Activated CD4-positive, alpha-beta T cell treated with anti-CD3 and anti-CD28 coated beads, Interleukin-2, amount 50 U/mL, for 4 hours (primary cell): ENCODE measurements at places on chromosomes 4 and X.

DNA sequence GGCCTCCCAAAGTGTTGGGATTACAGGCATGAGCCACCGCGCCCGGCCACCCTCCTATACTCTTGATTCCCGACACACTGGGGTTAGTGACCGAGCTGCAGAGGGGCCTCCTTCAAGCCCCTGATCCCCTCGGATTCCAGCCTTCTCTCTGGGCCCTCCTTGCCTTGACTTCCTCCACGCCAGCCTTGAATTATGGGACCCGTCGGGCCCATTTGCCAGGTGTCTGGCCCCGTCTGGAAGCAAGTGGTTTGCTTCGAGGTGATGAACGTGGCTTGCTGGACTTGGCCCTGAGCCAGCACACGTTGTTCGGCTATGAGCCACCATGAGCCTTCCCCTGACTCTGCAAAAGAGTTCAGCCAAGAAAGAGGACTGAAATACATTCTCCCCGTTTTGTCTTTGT lies 37.4 kb upstream of the GRPEL1 start:
- no peak for DNase-seq

- DNase-seq: no peak
These were observed 2211.9 kb upstream of the TENM3 start for GRCh38 chr4:180031330-180031729.

DNA sequence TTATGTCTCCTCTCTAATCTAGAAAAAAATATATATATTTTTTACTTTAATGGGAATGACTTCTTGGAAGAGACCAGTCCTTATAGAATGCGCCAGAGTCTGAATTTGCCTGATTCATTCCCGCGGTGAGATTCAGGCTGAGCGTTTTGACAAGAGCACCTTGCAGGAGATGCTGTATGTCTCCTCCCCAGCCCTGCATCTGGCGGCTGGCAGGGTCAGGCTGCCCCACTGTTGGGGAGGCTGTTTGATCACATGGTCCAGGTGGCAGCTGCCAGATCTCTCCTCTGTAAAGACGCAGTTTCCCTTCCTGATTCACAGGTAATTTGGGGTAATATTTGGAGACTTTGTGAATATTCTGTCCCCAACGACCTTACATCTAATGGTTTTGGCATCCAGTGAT lies 9.7 kb downstream of the PDZD4 start:
- no peak for DNase-seq

GRCh38 chrX:43405191-43405590 lies 250.9 kb upstream of the MAOA start:
- no peak for DNase-seq

GRCh38 chr4:53620956-53621355 lies 29.7 kb upstream of the LNX1 start:
- DNase-seq: no peak

DNA sequence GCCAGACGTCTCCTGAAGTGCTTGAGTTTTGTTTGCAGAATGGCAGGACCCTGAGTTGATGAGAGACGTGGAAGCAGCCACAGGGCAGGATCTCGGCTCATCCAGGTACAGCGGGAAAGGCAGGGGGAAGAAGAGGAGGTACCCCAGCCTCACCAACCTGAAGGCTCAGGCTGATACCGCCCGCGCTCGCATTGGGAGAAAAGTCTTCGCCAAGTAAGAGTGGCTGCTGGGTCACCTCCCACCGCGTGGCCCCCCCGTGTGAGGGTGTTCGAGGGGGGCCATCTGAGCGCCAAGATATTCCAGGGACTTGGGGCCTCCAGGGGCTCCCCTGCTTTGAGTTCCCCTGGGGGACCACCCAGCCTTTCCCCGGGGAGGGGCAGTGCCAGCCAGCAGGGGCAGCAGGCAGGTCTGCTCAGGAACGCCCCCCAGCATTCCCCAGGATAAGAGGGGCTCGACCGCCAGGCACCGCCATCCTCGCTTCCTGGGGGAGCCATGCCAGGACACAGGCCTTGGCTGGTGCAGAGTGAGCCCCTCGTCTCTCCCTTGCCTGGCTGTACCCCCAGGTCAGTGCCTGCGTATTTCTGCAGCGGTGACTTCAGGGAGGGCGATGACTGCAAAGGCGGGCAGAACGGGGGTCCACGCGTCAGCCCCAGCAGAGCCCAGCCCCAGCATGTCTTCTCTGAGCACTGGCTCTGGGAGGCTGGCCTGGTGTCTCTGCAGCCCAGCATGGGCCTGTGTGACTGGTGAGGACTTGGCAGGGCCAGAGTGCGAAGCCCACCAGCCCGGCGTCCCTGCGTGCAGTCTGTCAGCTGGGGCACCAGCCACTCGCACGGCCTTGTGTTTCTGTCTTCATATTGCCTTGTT lies 22.3 kb downstream of the NKX1-1 start:
- DNase-seq: no peak

DNA sequence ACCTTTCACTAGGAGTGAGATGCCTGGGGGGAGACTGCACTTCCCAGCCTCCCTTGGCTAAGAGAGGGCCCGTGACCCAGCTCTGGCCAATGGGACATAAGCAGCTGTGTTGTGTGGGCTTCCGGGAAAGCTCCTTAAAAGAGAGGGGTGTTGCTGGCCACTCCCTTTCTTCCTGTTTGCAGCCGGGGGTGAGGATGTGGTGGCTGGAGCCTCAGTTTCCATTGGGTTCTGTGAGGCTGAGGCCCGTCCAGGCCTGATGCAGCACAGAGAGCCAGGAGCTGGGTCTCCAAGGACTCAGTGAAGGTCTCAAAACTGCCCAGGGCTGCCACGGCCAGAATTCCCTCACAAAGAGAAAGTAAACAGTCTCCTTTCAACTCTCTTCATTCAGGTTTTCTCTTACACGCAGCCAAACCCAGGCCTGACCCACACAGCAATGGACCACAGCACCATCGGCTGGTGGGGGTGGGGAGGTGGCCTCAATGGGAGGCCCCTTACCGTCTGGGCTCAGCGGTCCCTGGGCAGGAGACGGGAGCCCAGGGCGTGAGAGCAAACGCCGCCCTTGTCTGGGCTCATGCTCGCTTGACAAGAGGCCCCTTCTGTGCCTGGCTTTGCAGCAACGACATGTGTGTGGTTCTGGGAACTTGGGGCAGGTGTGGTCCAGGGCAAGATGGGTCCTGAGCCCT lies 6.6 kb downstream of the NKX1-1 start:
- DNase-seq: no peak

- DNase-seq: no peak
These were observed 61.7 kb downstream of the TMA16 start for GRCh38 chr4:163556177-163556576.

DNA sequence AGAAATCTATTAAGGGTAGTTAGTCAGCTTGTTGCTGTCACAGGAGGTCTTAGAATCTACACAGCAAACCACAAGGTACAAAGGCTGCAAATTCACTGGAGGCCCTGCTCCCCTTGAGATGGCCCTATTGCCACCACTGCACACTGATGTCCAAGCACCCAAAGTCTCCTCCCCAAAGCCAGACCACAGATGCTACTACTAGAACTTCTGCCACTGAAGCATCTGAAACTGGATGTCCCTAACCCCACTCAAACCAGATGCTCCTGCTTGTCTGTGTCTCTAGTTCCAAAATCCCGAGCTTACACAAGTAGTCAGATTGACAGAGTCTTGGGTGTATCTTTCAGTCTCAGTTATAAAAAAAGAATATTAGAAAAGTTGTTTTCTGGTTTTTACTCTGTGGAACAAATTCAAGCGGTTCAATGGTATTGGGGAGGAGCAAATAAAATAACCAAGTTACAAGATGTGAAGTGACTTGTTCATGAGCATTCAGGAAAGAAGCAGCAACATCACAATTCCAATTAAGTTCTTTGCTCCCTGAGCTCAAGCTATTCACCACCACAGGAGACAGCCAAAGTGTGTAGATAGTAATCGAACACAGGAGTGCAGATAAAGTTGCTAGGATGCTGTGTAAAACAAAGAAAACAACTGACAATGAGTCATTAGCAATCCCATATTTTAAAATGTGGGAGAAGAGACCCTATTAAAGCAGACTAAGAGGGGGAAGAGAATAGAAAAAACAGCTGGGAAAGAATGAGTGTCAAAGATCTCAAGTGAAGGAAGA lies 352.3 kb downstream of the PDGFC start:
- no peak for DNase-seq

DNA sequence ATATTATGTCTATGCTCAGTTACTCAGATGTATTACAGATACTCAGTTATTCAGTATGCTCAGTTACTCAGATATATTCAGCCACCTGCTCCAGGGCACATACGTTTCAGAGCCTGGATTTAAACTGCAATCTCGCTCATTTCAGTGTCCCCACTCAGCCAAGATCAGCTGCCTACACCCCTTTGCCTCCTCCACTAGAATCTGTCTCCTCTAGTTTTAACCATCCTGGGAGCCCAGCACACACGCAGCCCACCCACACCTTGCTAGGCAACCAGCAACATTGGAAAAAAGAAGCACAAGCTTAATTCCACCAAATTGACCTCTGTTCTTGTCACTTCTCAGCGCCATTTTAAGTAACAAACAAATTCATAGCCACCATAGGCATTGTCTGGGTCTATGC lies 246.2 kb downstream of the QDPR start:
- DNase-seq: no peak

GRCh38 chr4:181193131-181193930 lies 1049.9 kb upstream of the TENM3 start:
- no peak for DNase-seq

GRCh38 chr4:5932035-5932568 lies 39.2 kb upstream of the CRMP1 start:
- no peak for DNase-seq

- no peak for DNase-seq
These were observed 6.7 kb upstream of the RUFY3 start for GRCh38 chr4:70715097-70715496.

- DNase-seq: peak; percentile 8
These were observed 215.2 kb upstream of the PSAPL1 start for GRCh38 chr4:7649741-7650531.

GRCh38 chrX:134684956-134685355 lies 26.7 kb upstream of the PLAC1 start:
- no peak for DNase-seq

GRCh38 chr4:137526681-137527080 lies 5.6 kb downstream of the PCDH18 start:
- DNase-seq: no peak

GRCh38 chrX:153504445-153505016 lies 9.8 kb downstream of the BGN start:
- no peak for DNase-seq

GRCh38 chrX:74613370-74614092 lies 893 bp downstream of the RLIM start:
- DNase-seq: no peak

DNA sequence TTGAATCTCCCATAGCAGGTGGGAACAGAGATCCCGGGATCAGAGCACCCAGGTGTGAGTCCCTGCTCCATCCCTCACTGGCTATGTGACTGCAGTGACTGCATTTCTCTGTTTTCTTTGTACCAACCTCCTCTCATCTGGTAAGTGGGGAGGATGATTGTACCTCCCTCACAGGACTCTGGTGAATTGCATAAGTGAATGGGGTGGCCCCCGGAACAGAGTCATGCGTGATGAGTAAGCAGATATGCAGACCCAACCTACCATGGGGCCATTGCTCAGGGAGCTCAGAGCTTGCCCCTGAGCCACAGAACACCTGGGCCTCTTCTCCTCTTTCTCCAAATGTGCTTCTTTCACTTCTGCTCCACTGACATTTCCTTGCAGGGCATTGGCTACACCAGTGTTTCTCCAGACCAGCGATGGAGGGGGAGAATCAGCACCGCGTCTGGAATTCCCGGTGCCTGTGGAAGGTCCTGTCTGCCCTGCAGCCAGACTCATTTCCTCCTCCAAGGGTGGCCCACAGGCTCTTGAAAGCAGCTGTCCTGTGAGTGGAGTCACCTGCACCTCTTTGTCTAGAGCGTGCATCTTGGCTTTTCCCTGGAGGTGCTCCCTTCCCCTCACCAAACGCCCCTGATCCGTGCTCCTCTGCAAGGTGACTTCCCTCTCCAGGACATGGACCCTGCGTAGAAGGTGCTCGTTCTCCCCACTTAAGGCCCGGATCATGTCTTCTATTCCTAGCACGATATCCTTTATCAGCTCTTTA lies 30.0 kb downstream of the C4orf50 start:
- DNase-seq: no peak

DNA sequence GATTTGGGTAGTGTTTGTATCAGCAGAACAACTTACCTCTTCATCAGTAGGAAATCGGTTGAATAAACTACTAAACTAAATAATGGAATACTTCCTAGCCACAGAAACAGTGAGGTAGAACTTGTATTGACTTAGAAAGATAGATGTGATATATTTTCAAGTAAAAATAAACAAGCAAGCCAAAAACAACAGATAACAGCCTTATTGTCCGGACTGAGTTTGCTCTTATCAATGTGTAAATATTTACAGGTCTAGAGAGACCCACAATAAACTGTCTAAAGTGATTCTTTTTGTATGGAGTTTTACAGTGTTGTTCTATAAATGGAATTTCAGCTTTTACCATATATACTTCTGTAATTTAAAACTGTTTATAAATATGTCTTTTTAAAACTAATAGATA lies 721.8 kb downstream of the ADGRL3 start:
- no peak for DNase-seq

DNA sequence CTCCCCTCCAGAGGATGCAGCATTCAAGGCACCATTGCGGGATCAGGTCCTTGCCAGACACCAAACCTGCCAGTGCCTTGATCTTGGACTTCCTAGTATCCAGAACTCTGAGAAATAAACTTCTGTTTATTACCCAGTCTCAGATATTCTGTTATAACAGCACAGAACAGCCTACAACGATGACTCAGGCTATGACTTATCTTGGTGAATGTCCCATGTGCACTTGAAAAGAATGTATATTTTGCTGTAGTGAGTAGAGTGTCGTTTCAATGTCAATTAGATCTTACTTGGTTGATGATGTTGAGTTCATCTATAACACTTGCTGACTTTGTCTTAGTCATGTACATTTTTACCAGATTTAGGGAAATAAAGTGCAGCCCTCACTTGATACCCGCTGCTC lies 34.5 kb upstream of the PGRMC1 start:
- no peak for DNase-seq

- no peak for DNase-seq
These were observed 9.5 kb downstream of the MAB21L2 start for GRCh38 chr4:150591406-150591805.

DNA sequence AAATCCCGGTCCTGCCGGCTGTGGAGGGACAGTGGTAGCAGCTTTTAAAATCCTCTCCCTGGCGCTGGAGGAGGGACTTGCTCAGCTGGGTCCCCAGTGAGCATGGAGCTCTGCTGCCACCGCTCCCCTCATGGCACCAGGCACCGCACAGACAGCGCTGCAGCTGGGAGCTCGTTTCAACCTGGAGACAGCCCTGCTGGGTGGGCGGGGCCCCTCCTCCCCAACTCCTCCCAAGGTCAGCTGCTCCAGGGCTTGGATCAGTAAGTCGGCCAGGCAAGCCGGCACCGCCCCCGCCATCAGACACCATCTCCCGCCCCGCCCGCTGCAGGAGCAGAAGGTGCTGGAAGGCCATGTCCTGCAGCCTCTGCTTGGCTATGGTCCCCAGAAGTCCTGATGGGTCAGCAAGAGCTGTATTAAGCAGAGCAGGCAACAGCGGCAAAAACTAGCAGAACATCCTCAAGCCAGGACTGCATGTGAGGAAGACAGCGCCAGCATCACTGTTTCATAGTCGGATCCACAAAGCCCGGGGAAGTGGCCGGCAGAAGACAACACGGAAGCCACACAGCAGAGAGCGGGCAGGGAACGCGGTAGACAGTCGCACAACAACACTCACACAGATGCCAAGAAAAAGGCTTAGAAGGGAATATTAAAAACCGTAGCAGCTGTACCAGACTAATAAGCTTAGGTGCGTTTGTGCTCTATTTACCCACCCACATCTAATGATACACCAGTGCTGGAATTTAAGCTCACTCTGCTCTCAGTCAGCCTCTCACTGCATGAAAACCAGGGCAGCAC lies 16.2 kb downstream of the ZFYVE28 start:
- DNase-seq: no peak

- no peak for DNase-seq
These were observed 25.3 kb upstream of the S100P start for GRCh38 chr4:6668391-6668790.

- DNase-seq: no peak
These were observed 21.3 kb downstream of the SPCS3 start for GRCh38 chr4:176340871-176341685.
